ENCODE measurements at places on chromosomes 16 and 17.

GRCh38 chr17:78862073-78863023, 21.7 kb upstream of the USP36 start:
- H3K4me1 ChIP-seq = peaks cover 4% of the 10 kb centered on the region
- no peak overlapping the region for H3K4me3 ChIP-seq
- peak; percentile 85 for DNase-seq
- H3K36me3 ChIP-seq = no peaks in the 10 kb centered on the region
- H3K27ac ChIP-seq = peak overlapping the region; percentile 78

GRCh38 chr16:55489119-55489955, 10.3 kb downstream of the MMP2 start:
- H3K36me3 ChIP-seq = no peaks in the 10 kb centered on the region
- no peak overlapping the region for H3K4me3 ChIP-seq
- H3K27ac ChIP-seq = peak overlapping the region; percentile 28
- no peak for DNase-seq
- no peaks in the 10 kb centered on the region for H3K27me3 ChIP-seq

- no peak overlapping the region for H3K27ac ChIP-seq
- DNase-seq = no peak
- no peaks in the 10 kb centered on the region for H3K36me3 ChIP-seq
- H3K4me3 ChIP-seq = no peak overlapping the region
Measured at GRCh38 chr16:53068423-53068833, 13.6 kb downstream of the CHD9 start.

- no peak overlapping the region for H3K27ac ChIP-seq
- H3K4me3 ChIP-seq = no peak overlapping the region
- peaks cover 4% of the 10 kb centered on the region for H3K27me3 ChIP-seq
- no peaks in the 10 kb centered on the region for H3K36me3 ChIP-seq
- H3K4me1 ChIP-seq = no peaks in the 10 kb centered on the region
Measured at GRCh38 chr17:48374650-48375230, 55.3 kb downstream of the SKAP1 start.

DNA sequence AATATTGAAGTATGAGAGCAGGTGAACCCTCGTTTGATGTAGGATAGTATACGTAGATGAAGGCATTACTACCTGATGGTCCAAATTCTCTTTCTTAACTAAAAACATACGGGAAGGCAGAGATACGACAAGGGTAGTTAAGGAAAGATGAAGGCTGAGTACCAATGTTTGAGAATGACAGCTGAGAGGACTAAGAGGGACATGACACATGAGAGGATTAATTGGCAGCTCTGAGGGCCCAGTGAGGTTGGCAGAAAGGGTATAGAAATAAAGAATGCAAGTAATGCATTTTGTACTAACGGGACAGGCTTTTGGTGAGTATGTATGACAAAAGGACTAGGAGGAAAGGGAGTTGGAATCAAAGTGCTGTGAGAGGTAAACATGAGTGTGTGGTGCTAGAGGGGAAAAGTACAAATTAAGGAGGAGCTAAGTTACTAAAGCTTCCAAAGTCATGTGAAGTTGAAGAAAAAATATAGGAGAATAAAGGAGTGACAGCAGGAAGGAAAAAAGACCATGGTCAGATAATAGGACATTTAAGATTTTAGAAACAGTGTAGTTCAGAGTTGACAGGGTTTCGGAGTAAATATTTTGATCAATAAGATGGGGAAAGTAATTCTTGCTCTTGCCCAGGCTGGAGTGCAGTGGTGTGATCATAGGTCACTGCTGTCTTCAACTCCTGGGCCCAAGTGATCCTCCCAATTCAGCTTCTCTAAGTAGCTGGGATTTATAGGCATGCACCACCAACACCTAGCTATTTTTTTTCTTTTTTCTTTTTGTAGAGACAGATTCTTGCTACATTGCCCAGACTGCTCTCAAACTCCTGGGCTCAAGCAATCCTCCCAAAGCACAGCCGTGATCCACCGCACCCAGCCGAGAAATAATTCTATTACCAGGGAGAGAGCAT, 43.1 kb upstream of the ITGA2B start:
- peaks cover 47% of the 10 kb centered on the region for H3K4me1 ChIP-seq
- no peaks in the 10 kb centered on the region for H3K27me3 ChIP-seq
- no peak overlapping the region for H3K4me3 ChIP-seq
- H3K36me3 ChIP-seq = no peaks in the 10 kb centered on the region
- no peak for DNase-seq

DNA sequence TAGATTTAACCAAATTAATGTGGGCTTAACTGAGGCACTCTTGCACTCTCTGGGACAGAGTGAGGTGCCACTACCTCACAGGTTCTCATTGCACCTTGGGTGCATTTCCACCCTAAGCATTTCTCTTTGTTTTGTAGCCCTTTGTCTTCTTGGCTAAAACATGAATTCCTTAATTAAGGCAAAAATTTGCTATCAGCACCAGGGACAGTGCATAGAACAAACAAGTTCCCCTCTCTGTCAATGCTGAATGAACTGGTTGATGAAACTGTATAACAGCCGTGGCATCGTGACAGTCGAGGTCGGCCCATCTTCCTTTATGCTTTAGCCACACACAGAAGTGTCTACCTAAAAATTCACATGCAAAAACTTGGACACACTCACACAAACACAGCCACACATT, 74.8 kb downstream of the HS3ST2 start:
- H3K36me3 ChIP-seq = no peaks in the 10 kb centered on the region
- H3K4me1 ChIP-seq = no peaks in the 10 kb centered on the region
- DNase-seq = no peak
- H3K4me3 ChIP-seq = no peak overlapping the region
- H3K27me3 ChIP-seq = no peaks in the 10 kb centered on the region
- H3K27ac ChIP-seq = no peak overlapping the region

GRCh38 chr17:28576758-28577465, at the start of gene ALDOC:
Gene ALDOC, minus strand, starts transcription at chr17:28576895. Its CDS starts 1,363 bp downstream, at chr17:28575532.
- peak; percentile 87 for DNase-seq
- H3K36me3 ChIP-seq = no peaks in the 10 kb centered on the region
- H3K27me3 ChIP-seq = no peaks in the 10 kb centered on the region
- peak within 1 kb of the TSS; percentile 32 for H3K4me3 ChIP-seq
- peaks cover 6% of the 10 kb centered on the region for H3K4me1 ChIP-seq
- H3K27ac ChIP-seq = no peak within 1 kb of the TSS

DNA sequence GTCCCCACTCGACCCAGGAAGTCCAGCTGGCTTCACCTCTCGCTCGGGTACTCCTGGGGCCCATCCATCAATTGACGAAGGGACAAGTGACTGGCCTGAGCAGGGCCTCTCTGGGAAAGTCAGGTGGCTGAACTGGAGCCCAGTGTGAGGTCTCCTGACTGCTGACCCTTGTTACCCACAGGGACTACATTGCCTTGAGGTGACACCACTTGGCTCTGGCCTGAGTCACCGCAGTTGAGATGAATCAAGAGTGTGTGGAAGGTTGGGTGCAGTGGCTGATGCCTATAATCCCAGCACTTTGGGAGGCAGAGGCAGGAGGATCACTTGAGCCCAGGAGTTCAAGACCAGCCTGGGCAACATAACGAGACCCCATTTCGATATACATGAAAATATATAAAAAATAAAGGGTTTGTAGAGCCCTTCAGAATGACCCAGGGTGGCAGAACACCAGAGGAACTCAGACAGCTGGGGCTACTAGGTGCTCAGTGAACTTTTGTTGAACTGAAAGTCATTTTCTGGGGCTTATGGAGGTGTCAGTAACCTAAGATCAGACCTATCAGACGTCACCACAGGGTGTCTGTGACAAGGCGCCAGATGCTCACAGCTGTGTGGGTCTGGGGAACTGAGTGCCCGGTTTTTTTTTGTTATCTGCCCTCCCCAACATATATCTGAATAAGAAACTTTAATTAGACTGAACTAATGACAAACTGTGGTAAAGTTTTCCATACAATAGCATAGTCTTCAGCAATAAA, 14.8 kb upstream of the ZFP90 start:
- peaks cover 3% of the 10 kb centered on the region for H3K4me1 ChIP-seq
- H3K27ac ChIP-seq = no peak overlapping the region
- DNase-seq = no peak
- no peaks in the 10 kb centered on the region for H3K27me3 ChIP-seq
- no peak overlapping the region for H3K4me3 ChIP-seq
- no peaks in the 10 kb centered on the region for H3K36me3 ChIP-seq

- no peak overlapping the region for H3K27ac ChIP-seq
- no peak for DNase-seq
- peaks cover 3% of the 10 kb centered on the region for H3K36me3 ChIP-seq
- no peak overlapping the region for H3K4me3 ChIP-seq
Measured at GRCh38 chr17:60522889-60523626, 3.0 kb downstream of the APPBP2 start.

GRCh38 chr16:67169642-67170167, 633 bp upstream of the NOL3 start:
- peak overlapping the region; percentile 54 for H3K4me3 ChIP-seq
- H3K4me1 ChIP-seq = peaks cover 55% of the 10 kb centered on the region
- no peak for DNase-seq
- no peaks in the 10 kb centered on the region for H3K27me3 ChIP-seq

- no peaks in the 10 kb centered on the region for H3K36me3 ChIP-seq
- peaks cover 8% of the 10 kb centered on the region for H3K4me1 ChIP-seq
- H3K4me3 ChIP-seq = no peak overlapping the region
- peaks cover 30% of the 10 kb centered on the region for H3K27me3 ChIP-seq
Measured at GRCh38 chr16:56195151-56195550, 3.9 kb downstream of the GNAO1 start.

GRCh38 chr17:180381-181244, 837 bp downstream of the DOC2B start:
- H3K27me3 ChIP-seq = peaks cover 13% of the 10 kb centered on the region
- H3K27ac ChIP-seq = peak overlapping the region; percentile 71
- DNase-seq = no peak
- no peaks in the 10 kb centered on the region for H3K4me1 ChIP-seq
- no peaks in the 10 kb centered on the region for H3K36me3 ChIP-seq

DNA sequence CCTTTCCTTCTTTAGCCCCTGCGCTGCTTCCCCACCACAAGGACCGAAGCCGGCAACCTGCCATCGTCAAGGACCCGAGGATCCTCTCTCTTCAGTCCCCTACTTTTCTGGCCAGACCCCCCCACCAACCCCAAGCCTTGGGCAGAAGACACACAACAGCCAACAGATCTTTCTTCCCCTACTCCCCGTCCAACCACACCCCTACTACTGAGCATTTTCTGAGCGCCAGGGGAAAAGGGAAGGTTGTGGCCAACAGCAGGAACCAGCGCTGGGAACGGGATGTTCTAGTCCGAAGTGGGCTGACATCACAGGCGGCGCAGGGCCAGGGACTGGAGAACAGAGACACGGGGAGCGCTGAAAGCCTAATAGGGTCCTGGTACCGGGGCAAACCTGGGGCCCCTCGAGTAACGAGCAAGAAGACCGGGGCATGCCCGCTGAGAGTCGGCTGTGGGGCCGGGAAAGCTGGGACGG, 528 bp downstream of the PER1 start:
- H3K36me3 ChIP-seq = peaks cover 11% of the 10 kb centered on the region
- H3K27ac ChIP-seq = peak overlapping the region; percentile 100
- no peaks in the 10 kb centered on the region for H3K27me3 ChIP-seq
- DNase-seq = peak; percentile 97

- no peaks in the 10 kb centered on the region for H3K4me1 ChIP-seq
- no peak overlapping the region for H3K4me3 ChIP-seq
- no peaks in the 10 kb centered on the region for H3K36me3 ChIP-seq
- H3K27me3 ChIP-seq = peaks cover 4% of the 10 kb centered on the region
- no peak overlapping the region for H3K27ac ChIP-seq
- DNase-seq = no peak
Measured at GRCh38 chr17:74544991-74545842, 698 bp downstream of the CD300C start.

DNA sequence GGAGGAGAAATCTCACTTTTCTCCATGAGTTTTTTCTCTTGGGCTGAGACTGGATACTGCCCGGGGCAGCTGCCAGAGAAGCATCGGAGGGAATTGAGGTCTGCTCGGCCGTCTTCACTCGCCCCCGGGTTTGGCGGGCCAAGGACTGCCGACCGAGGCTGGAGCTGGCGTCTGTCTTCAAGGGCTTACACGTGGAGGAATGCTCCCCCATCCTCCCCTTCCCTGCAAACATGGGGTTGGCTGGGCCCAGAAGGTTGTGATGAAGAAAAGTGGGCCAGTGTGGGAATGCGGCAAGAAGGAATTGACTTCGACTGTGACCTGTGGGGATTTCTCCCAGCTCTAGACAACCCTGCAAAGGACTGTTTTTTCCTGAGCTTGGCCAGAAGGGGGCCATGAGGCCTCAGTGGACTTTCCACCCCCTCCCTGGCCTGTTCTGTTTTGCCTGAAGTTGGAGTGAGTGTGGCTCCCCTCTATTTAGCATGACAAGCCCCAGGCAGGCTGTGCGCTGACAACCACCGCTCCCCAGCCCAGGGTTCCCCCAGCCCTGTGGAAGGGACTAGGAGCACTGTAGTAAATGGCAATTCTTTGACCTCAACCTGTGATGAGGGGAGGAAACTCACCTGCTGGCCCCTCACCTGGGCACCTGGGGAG, 19.1 kb downstream of the NGFR start:
- no peaks in the 10 kb centered on the region for H3K36me3 ChIP-seq
- H3K4me1 ChIP-seq = peaks cover 18% of the 10 kb centered on the region
- no peak overlapping the region for H3K4me3 ChIP-seq
- H3K27ac ChIP-seq = peak overlapping the region; percentile 85
- H3K27me3 ChIP-seq = no peaks in the 10 kb centered on the region

DNA sequence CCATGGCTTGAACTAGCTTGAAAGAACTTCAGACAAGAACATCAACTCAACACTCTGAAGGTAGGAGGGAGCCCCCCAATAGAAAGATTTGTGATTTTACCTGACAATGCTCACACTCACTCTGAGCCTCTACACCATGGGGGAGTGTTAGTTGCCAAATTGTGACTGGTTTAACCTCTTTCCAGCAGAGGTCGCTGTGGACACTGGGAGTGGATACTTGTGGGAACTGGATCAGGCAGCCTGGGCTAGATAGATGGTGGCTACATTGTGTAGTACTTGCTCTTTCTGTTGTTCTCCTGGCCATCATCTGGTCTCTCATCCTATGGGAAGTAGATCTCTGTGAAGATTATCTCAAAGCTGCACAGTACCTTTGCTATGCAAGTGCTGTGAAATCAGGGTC, 2.9 kb downstream of the SMPD3 start:
- H3K4me3 ChIP-seq = no peak overlapping the region
- DNase-seq = no peak
- peaks cover 10% of the 10 kb centered on the region for H3K27me3 ChIP-seq
- peaks cover 11% of the 10 kb centered on the region for H3K4me1 ChIP-seq

DNA sequence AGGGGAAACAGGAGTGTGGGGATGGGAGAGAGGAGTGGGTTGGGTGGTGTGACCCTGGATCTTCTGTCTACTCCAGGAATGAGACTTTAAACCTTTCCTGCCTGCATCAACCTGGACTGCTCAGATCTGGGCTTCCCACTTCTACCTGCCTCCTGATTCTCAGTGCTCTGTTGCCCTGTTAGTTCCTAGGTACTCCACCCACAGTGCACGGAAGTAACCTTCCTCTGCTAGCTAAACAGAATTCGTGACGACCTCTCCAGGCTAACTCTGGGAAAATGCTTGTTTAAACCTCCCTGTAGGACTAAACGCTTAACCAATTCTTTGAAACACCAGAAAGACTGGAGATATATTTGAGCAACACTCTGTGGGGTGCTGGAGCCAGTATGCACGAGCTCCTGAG, 83.4 kb upstream of the CLEC3A start:
- no peaks in the 10 kb centered on the region for H3K4me1 ChIP-seq
- no peak overlapping the region for H3K27ac ChIP-seq
- no peak overlapping the region for H3K4me3 ChIP-seq
- no peaks in the 10 kb centered on the region for H3K27me3 ChIP-seq
- DNase-seq = no peak

All from gastrocnemius medialis (tissue), 4 donors.